Cerebellum (tissue), 4 donors: ENCODE measurements at places on chromosomes 3 and 15. TPM values are rescaled to one million over a fixed set of nuclear protein-coding genes. Genes with fewer than 3 reads are reported as not detected.

Gene TCTA
- total RNA-seq = 11.3 TPM

Gene HDC
- 1.2 TPM for total RNA-seq

DNA sequence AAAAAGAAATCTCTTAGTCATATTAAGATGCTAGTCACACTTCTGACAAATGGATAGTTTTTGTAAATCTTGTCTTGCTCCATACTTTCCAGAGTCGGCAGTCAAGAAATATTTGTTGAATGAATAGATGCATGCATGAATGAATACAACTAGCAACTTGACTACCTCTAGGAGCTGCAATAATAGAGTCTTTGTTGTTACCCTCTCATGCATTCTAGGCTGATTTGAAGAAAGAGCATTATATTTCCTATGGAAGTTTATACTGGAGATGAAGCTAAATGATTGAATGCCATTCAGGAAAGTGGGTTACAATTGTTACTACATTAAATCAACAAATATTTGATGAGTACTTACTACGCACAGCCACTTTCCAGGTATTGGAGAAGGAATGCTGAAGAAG is 18.1 kb upstream of the TRAT1 start:
- DNase-seq = no peak

Gene MAP6D1
- total RNA-seq = 5.3 TPM

Gene RNF13
- total RNA-seq = 85.2 TPM

DNA sequence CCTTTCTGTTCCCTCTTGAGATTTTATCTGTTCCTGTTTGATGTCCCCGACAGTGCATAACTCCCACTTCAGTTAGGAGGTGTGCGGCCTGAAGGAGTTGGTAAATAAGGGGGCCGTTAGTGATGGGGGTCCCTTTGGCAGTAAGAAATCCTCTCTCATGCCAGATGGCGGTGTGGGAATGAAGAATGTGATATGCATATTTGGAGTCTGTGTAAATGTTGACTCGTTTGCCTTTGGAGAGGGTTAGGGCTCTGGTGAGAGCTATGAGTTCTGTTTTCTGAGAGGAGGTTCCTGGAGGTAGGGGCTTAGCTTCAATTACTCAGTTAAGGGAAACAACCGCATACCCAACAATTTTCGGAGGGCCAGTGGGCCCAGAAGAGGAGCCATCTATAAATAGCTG is 38.8 kb upstream of the RNF7 start:
- DNase-seq = no peak

GRCh38 chr15:93033434-93034045 is 55.5 kb downstream of the RGMA start:
- no peak for DNase-seq

DNA sequence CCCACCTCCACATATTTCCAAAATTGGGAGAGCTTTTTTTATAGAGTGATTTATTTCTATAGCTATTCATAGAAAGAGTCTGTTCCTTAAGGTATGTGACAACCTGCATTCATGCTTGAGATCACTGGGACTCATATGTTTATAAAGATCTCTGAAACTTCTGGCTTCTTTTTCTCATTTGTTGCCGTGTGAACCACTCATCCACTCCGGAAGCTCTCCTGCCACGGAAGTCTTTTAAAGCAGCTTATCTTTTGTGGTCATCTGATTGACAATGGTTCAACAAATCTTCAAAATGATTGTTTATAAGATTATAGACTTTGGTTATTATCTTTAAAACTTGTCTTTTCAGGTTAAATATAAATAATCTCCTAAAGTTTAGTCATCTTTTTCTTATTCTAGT is 260.5 kb downstream of the C3orf38 start:
- no peak for DNase-seq

GRCh38 chr15:68558318-68559305 is 20.2 kb upstream of the CORO2B start:
- DNase-seq = no peak

Gene SLC15A2
- total RNA-seq = 15.2 TPM

Gene NR2F2
- total RNA-seq = 22.8 TPM

- DNase-seq = no peak
Observed at GRCh38 chr15:63969652-63970421, 76.4 kb downstream of the DAPK2 start.

- peak; percentile 66 for DNase-seq
Observed at GRCh38 chr3:179323197-179324110, 623 bp downstream of the ZNF639 start.

Gene MINAR1
- 17.7 TPM for total RNA-seq

DNA sequence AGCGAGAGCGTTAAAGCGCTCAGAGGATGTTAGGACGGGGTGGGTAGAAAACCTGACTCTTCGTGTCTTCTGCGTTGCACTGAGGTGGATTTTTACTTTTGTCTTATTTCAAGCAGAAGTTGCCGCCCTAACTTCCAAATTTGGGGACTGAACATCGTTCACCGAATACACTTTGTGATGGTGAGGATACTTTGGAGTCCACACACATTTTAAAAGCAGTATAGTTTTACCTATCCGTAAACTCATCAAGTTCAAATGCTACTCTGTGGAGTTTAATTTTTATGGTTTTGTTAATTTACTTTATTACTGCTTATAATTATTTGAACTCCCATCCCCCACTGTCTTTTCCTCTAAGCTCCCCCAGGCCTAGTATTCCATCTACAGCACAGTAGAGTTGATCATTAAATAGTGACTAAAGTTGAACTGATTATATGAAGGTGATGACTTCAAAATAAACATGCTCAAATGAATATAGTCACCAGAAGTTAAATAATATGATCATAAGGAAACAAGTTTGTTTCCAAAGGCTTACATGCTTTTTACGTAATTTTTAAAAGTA is 617 bp upstream of the EOGT start:
- DNase-seq = no peak

Gene PFKFB4
- 14.8 TPM for total RNA-seq

DNA sequence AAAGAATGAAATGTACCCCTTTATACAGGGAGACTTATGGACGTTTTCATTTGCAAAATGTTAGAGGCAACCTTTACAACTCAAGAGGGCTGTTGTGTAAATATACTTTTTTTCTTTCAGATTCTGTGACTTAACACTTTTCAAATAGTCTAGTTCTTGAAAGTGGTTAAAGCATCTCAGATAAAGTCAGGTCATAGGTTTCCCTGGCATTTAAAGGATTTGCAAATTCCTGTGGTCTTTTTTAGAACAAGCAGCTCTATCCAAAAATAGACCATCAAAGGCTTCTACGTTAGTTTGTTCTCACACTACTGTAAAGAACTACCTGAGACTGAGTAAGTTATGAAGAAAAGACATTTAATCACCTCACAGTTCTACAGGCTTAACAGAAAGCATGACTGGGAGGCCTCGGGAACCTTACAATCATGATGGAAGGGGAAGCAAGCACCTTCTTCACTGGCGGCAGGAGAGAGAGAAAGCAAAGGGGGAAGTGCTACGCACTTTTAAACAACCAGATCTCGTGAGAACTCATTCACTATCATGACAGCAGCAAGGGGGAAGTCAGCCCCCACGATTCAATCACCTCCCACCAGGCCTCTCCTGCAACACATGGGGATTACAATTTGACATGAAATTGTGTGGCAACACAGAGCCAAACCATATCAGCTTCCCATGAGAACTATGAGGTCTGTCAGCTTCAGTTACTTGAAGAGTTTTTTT is 23.3 kb upstream of the GABRR3 start:
- no peak for DNase-seq

- DNase-seq = no peak
Observed at GRCh38 chr3:42078677-42079076, 12.5 kb upstream of the TRAK1 start.

Gene SCG5
- 76.3 TPM for total RNA-seq

DNA sequence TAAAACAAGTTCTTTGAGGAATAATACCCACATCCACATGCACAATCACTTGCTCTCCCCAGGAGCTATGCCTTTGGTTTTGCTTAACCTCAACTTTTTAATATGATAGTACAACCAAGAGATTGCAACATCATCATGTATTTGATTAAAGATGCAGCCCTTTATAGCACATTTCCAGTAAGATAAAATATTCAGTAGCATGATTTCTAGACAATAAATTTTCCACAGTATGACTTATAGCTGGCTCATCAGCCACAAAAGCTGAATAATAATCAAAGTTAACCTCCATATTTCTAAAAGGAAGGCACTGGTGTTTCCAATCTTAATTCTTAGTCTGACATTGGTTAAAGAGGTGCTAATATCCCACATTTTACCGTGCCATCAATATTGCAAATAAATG is 622.5 kb downstream of the TBL1XR1 start:
- DNase-seq = no peak

Gene SFMBT1
- 26.3 TPM for total RNA-seq

DNA sequence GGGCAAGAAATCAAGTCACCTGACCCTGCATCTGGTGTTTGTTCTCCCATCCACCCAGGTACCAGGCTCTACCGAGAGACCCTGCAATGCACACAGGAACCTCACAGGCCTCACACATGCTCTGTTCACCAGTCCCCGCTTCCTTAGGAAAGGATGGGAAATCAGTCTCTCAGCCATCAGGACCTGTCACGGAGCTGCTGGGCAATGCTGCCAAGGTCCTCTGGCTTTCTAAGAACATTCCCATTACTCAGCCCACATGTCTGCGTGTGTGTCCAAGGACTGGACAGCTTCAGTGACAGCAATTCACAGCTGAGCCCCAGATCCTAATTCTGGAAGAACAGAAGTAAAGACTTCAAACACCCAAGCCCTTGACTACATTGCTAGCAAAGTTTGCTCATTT is 6.5 kb upstream of the SRGAP3 start:
- DNase-seq = no peak

DNA sequence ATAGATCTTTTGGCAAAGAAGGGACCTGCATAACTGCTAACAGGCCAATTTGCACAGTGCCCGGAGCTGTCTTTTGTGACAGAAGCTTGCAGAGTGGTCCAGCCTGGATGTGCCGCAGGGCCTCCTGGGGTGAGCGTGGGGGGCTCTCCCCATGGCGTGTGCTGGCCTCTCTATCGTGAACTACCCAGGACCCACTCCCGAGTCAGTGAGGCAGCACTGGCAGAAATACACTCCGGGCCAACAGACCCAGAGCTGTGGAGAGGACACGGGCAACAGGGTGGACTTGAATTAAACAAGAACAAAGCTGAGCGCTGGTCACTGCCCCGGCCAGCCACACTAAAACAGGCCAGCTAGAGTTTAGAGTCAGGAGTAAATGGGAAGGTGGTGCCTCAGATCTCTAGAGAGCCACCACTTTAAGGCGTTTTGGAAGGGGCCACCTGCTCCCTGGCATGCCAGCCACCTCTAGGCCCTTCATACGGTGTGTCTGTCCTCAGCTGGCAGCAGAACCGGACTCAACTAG is 152.1 kb downstream of the KLF13 start:
- DNase-seq = no peak

DNA sequence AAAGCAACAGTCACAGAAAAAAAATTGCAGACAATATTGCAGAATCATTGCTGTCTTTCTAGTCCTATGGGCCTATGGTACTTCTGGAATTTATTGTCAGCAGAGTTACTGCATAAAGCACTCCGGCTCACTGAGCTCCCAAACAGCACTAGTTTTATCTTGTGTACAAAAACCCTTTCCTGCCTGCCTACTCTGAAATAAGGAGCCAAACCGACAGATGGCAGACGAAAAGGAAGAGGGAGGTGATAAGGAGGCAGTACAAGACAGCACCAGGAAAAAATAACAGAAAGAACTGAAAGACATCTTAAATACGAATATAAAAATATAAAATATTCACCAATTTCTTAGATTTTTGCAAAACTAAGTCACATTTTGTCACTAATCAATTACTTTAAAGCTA is 15.6 kb downstream of the HERC1 start:
- DNase-seq = peak; percentile 68

DNA sequence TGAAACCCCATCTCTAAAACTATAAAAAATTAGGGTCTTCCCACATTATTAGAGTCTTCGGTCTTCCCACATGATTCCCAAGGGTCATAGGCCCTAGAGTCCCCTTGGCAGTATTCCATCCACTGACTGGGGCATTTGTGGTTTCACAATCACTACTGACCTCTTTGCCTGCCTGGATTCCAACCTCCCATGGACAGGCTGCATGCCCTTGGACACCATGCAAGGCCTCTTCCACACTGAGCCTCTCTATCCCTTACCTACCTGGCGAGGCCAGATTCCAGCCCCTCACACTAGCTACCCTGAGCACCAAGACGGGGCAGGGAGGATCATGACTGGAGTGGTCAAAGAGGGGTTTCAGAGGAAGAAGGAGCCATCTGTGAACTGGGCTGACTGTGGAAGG is 64.4 kb downstream of the SRGAP3 start:
- DNase-seq = no peak

DNA sequence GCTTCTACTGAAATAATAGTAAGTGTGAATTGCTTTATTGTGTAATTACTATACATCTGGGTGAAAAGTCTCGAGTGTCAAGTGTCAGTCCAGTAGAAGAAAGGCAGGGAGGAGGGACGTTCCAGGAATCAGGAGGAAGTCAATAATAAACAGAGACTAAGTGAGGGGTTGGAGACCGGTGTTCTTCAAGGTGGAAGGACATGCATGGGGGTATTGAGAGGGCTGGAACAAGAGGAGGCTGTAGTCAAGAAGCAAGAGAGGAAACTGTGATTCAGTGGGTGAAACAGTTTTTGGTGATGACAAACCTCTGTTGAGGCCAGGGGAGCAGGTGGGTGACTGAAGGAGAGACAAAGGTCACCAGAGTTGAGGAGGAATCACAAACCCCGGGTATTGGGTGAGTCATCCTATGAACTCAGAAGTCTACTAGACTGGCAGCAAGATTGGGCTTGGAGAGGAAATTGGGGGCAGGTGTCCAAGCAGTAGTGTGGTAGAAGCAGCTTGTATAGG is 11.6 kb upstream of the SCAMP5 start:
- no peak for DNase-seq

DNA sequence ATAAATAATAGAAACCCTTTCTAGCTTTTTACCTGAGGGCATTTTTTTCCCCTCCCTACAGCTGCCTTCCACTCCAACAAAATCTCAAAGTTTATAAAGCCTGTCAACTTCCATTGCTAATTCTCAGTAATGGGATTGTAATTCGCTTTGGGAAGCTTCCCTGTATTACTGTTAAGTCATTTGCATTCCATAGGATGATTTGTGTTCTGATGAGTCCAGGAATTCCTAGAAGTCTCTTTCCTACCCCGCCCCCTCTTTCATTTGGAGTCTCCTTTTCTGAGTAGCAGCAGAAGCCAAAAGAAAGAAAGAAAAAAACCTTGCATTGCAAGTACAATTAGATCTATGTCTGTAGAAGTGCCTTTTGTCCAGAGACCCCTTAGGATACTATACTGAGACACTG is 1033.3 kb downstream of the IGSF11 start:
- no peak for DNase-seq

Gene GOLGA6D
- not detected for total RNA-seq

Gene WNT5A
- total RNA-seq = 49.4 TPM

DNA sequence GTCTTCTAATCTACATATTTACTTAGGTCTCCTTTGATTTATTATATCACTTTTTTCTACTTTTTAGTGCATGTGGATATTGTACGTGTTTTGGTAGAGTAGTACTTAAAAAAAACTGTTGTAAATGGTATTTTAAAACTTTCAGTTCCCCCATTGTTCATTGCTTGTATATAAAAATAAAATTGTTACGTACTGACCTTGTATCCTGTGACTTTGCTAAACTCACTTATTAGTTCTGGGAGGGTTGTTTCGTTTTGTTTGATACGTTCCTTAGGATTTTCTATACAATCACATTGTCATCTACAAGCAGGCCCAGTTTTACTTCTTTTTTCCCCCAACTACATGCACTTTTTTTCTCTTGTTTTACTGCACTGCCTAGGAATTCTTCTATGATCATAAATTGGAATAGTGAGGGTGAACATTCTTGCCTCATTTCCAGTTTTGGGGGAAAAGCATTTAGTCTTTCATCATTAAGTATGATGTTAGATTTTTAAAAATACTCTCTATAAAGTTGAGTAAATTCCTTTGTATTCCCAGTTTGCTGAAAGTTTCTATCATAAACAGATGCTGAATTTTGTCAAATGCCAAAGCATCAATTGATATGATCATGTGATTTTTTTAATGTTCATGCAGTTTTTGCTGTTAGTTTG is 33.5 kb upstream of the ACKR4 start:
- no peak for DNase-seq
